ENCODE measurements at places on chromosomes 12 and 14.

DNA sequence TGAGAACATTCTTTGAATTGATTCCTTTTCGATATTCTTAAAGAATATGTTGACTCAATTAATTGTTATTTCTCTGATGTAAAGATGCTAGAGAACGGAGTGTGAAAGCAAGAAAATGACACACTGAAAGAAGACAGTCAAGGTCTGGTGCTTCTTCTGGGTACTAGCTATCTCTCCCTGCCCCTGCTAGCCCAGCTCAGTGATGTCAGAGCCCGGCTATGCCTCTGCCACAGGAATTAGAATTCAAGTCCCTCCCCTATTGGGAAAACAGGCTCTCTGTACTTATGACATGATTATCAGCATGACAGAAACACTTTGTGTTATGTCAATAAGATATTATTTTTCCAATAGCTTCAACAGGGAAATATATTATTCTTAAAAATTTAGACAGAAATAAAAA is 252.4 kb downstream of the KCNC2 start:
- DNase-seq: no peak

DNA sequence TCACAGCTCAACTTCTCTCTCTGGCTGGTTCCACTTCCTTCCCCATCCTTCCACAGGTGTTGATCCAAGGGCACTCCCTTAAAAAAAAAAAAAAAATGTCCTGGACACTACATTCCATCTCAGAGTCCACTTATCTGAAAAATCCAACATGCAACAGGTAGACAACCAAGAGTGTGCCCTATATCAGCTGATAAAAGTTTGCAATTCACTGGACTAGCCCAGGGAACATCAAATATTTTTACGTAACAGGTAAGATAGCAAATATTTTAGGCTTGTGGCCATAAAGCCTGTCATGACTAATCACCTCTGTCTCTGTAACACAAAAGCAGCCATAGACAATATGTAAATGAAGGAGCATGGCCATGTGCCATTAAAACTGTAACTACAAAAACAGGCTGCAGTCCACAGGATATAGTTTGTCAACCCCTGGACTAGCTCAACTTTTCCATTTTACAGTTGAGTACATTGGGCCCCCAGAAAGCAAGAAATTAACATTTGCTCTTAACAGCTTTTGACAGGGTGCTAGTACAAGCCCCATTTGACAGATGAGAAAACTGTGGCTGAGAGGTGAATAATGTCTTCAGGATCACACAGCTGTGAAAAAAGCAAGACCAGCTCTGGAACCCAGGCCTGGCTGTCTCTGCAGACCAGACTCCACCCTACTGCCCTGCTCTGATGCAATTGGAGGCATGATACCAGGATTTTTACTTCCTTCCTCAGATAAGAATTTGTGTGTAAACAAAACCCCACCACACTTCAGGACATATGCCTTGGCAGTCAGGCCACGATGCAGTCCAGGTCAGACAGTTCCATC is 68.9 kb downstream of the CMKLR1 start:
- DNase-seq: no peak

DNA sequence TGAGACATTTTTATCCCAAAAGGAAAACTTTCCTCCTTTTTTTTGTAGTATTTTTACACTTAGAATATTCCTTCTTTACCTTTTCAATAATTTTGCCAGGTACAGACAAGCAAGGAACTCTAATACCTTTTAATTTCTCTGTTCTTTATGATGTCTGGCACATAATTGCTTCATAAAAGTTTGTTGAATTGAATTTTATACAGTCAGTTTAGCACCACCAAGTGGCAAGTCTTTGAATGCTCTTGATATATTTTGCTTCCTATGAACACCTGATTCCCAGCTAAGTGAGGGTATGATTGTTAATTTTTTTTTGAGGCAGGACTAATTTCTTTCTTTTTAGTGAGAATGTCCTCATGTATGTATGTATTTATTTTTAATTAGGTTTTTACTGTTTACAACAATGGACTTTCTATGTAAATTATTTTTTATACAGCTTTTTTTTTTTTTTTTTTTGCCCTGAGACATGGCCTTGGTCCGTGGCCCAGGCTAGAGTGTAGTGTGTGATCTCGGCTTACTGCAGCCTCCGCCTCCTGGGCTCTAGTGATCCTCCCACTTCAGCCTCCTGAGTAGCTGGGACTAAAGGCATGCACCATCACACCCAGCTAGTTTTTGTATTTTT is 6.9 kb downstream of the TBC1D15 start:
- DNase-seq: no peak

GRCh38 chr12:9646794-9647781 is 22.4 kb upstream of the CLEC2D start:
- DNase-seq: no peak

DNA sequence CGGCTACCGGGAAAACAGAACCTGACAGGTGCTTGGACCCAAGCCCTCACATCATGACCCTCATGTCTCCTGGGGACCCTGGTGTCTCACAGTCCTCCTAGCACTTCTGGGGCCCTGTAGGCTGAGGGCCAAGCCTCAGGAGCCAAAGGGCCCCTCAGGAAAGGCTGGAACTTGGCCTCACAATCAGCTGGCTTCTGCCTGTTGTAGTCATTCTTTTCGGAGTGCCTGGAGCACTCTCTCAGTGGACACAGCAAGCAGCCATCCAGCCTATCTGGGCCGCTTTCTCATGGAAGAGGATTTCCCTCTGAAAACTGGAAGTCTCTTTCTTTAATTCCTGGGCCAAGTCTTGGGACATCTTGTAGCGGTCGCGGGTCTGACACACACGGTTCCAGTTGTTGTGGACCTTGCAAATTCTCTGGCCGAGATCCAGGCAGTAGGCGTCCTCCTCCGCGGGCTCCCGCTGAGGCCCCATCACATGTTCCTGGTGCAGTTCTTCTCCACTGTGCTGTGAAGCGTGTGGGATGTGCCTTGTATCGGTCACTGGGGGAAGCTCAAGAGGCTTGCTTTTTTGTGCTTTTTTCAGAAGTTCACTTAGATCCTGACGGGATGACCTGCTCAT is 169.3 kb downstream of the EMP1 start:
- no peak for DNase-seq

DNA sequence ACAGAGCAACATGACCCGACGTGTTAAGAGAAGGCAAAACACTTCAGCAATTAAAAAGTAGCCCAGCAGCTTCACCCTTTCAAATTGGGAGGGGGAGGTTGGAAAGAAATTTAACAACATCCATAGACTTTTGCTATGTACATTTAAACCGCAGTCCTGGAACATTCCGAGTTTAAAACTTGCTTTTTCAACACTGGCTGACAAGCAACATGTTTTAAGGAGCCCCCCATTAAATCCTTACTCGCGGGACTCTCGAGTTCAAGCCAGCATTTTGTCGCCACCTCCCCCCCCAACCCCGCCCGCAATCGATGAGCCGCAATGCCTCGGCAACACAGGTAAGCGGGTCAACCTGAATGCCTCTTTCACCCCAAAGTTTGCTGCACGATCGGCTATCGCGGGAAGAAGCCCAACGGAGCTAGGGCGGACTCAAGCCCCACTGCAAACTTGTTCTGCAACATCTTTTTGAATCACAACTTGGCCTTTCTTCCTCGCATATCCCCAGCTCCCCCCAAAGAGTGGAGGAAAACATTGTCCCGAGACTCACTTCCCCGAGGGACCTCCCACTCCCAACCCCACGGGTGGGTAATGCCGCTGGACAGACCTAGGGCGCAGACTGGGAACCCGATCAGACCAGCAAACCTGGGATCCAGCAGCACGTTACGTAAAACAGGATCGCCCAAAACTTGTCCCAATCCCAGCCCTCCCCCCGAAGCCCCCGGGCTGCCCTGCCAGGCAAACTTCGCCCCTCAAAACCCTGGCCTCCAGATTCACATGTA is 777 bp downstream of the ZFP36L1 start:
- no peak for DNase-seq

DNA sequence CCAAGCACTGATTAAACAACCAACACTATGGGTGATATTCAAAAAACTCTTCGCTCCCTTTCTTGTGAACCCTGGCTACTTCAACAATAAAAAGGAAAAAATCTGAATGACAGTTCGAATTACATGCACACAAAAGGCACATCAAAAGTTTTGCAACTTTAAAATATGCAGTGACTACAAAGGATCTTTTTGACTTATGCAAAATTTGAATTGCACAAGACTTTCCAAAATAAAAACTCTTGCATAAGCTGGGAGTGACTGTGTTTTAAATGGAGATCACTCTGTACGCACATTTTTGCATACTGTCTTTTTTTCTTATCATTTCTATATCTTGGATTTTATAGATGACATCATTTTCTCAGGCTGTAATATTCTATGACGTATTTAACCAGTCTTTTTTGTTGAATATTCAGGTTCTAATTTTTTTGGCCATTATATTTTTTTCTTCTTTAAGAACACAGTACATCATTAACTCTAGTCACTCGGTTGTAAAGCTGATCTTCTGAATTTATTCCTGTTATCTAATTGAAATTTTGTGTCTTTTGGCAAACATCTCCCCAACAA is 667.6 kb upstream of the TBX3 start:
- DNase-seq: no peak

- DNase-seq: no peak
Observed at GRCh38 chr14:72503696-72504368, 390.1 kb downstream of the DPF3 start.

Measured in Caco-2 (cell line).